ENCODE measurements at places on chromosomes 6 and 20. TPM values are rescaled to one million over a fixed set of nuclear protein-coding genes. Genes with fewer than 3 reads are reported as not detected.
A peak's percentile ranks its signal among the peaks of the same experiment; 100 is the strongest.

Gene GTF2H4
- total RNA-seq: 8.4 TPM

Gene TDRD6
- not detected for total RNA-seq

Gene COL21A1
- total RNA-seq: 0.41 TPM

DNA sequence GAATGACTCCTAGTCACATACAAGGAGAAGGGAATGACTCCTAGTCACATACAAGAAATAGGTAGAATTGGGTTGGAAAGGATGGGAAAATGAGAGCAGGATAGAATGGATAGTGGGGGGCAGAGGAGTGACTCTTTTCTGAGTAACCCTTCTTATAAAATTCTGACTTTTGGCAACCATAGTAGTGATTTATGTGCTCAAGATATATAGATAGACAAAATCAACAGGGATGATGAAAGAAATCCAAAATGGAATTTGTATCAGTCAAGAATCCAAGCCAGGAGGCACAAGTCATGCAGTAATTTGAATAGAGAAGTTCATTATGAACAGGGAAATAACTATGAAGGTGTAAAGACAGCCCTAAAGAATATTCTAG, 41.7 kb downstream of the ADAT2 start:
- DNase-seq: no peak

Gene BNIP5
- not detected for total RNA-seq

DNA sequence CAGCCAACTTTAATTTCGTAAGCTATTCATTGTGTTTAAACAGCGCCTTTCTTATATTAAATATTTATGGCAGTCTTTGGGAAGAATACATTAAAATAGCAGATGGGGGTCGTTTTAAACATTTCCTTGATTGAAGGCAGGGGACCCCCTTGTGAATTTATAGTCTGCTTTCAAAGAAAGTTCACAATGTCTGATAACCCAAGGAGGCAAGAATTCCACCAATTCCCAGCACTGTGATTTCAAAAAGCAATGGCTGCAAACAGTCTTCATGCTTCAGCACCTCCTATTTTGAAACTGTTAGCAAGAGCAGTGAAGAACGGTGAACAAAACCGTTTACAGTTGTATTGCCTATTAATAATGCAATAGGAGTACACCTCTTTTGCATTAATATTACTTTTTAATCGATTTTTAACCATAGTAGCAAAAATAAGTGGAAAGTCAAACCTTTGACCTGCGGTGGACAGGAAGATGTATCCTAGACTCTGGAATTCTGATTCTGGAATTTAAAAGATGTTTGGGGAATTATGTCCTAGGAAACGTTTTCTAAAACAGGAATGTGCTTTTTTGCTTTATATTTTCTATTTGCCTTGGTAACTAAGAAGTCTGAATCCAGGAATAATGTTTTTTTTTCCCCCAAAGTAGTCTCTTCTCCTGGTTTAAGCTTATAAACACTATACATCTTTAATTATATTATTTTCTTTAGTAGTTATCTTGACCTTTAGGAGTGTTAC, 393.0 kb downstream of the CDKAL1 start:
- no peak for DNase-seq

GRCh38 chr6:137191670-137192069, 18.2 kb upstream of the IL22RA2 start:
- DNase-seq: no peak

DNA sequence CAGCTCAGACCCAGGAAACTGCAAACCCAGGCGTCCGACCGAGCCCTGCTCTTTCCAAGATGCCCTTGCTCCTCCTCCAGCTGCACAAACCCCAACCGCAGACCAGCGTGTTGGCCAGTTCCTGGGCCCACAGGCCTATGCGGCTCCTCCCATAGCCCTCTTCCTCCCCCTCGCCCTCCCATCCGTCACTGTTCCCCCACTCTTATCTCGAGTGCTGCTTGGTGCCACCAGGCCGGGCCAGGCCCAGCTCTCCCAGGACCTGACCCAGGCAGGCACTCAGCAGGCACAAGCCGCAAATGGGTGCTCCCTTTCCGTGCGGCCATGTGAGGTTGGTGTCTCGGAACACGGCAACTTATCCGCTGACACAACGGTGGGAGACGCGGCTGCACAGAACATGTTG, 28.6 kb downstream of the ADRM1 start:
- DNase-seq: no peak

GRCh38 chr20:45038745-45039474, 62.0 kb downstream of the KCNS1 start:
- DNase-seq: no peak

- no peak for DNase-seq
Observed at GRCh38 chr6:29965563-29965872, 23.2 kb downstream of the HLA-A start.

- no peak for DNase-seq
Observed at GRCh38 chr6:30319146-30319835, 7.4 kb upstream of the TRIM39 start.

Gene SYCP2L
- 1.5 TPM for total RNA-seq

DNA sequence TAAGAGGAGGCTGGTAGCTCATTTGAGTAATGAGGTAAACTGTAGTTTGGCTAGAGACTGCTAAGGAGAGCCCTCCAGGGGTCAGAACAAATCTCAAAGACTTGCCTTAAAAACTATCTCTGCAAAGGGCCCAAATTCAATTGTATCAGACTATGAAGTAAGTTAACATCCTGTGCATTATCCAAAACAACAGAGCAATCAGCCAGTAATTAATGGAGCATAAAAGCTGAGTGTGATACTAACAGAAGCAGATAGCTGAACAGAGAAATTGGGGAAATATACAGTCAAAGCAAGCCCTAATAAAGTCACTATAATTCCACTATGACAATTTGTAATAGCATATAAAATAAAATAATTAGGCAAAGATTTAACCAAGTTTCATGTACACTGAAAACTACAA, 45.8 kb upstream of the TNFRSF21 start:
- no peak for DNase-seq

GRCh38 chr6:26118999-26119398, 31.8 kb downstream of the HFE start:
- peak; percentile 81 for DNase-seq

Gene PCMTD2
- total RNA-seq: 25.5 TPM

Gene HMGCLL1
- not detected for total RNA-seq

- DNase-seq: peak; percentile 98
Observed at GRCh38 chr6:43053545-43054205, at the start of gene CUL7. Gene CUL7 (minus strand): TSS chr6:43053851. CDS start chr6:43052788, 1,063 bp downstream.

Gene UBE2C
- 288 TPM for total RNA-seq

GRCh38 chr20:42604998-42605956, 584.4 kb downstream of the PTPRT start:
- DNase-seq: no peak

Gene PLEKHG1
- total RNA-seq: 6.3 TPM

- DNase-seq: no peak
Observed at GRCh38 chr6:150189122-150189521, 46.3 kb downstream of the PPP1R14C start.

Gene FABP7
- not detected for total RNA-seq

GRCh38 chr20:50844430-50845100, 49.7 kb downstream of the BCAS4 start:
- DNase-seq: peak; percentile 69

DNA sequence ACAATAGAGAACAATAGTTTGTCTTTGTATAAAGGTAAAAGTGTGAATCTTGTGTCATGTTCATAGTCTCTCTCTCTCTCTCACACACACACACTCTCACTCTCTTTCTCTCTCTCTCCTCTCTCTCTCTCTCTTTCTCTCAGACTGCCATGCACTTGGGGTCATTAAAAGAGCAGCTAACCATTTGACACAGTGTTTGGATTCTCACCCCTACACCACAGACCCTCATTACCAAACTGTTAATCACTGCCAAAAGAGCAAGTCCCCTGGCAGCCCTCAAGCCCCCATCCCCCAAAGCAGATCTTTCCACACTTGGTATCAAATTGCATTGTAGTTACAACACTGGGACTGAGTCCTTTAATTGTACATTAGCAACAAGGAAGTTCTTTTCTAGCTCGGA, 305.8 kb upstream of the RSPO3 start:
- DNase-seq: peak; percentile 3

DNA sequence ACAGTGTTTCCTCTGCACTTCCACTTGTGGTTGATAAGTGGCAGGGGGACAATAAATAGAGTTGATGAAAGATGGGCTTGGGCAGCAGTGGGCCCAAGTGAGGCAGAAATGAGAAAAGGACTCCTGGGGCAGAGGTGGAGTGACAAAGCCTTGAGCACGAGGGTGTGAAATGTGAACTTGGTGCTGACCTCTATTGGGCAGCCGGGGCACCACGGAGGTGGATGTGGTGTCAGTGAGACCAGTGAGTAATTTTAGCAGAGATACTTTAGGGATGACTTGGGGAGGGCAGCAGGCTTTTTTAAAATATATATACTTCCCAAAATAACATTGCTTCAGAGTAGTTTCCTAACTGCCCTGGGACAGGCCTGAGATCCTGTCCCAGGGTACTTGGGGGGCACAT, 30.6 kb upstream of the MYLK2 start:
- DNase-seq: no peak

Gene FAM184A
- 1.4 TPM for total RNA-seq

- peak; percentile 46 for DNase-seq
Observed at GRCh38 chr20:18719426-18719825, 94.2 kb upstream of the SCP2D1 start.

- DNase-seq: no peak
Observed at GRCh38 chr6:106347219-106347618, 13.3 kb upstream of the CRYBG1 start.

DNA sequence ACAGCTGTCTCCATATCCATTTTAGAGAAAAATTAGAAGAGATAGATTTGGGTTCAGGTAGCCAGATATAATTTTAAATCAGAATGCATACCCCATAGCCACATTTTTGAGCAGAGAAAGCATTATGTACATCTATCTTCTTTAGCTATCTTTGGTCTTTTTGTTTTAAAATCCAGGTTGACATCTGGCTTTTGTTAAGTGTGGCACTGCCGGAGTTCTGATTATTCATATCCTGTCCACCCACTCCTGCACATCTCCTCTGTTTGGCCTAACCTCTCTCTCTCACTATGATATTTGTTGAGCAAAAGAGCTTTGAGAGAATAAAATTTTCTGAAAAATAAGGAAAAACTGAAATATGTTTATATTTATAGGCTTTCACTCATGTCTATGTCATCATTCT, 189.7 kb downstream of the PACRG start:
- DNase-seq: no peak

- DNase-seq: no peak
Observed at GRCh38 chr20:10328897-10329255, 105.1 kb downstream of the MKKS start.

DNA sequence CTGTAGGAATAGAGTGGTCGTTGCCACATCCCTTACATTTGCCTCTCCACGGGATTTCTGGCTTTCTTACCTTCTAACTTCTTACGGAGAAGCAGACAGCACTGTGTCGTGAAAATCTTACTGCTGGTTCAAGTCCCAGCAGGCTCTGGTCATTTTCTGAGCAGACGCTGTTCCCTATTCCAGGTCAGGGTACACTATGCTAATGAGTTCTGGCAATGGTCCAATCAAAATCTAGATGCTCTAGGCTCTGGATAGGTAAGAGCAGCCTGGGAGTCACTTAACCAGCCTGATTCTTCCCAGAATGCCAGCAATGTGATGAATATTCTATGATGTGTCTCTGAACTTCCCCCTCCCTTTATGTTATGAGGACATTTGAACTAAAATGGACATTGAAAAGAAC, at the start of gene GCM1:
GCM1 (minus strand) TSS at position 158 of the 400 bp plus-strand sequence. CDS start 3,209 bp downstream, outside the sequence.
- DNase-seq: no peak

Gene KHDC1L
- not detected for total RNA-seq

Data from H4 (cell line).